ENCODE measurements at places on chromosomes 2 and 18. TPM values are rescaled to one million over a fixed set of nuclear protein-coding genes. Genes with fewer than 3 reads are reported as not detected.
A peak's percentile ranks its signal among the peaks of the same experiment; 100 is the strongest.

DNA sequence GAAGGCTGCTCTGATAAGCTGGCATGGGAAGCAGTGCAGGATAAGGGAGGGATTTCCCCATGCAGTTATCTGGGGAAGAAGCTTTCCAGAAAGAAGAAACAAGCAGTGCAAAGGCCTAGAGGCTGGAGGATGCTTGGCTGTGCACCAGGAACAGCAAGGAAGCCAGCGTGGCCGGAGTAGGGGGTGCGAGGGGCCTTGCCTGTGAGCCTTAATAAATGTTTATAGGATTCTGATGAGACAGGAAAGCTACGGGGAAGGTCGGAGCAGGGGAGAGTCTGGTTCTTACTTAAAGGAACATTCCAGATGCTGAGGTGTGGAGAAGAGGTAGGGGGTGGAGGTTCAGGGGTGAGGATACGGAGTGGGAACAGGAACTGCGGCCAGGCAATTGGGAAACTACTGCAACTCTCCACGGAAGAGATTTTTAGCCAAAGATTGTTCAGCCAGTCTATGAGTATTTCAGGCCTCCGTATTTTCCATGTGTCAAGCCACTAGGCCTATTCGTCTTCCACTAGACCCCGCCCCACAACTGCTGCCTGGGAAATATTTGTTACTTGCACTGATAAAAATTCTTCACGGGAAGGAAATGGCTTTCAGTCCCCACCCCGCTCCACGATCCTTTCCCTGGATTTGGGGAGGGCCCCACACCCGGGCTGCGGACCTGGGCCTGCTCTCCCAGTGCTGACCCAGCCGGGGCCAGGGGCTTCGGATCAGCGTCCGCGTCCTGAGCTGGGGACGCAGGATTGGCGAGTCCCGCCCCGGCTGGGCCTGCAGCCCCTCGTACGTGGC, 516 bp downstream of the EIF2AK2 start:
- peak; percentile 70 for DNase-seq

- no peak for DNase-seq
Observed at GRCh38 chr2:3292416-3292815, 85.2 kb downstream of the EIPR1 start.

- no peak for DNase-seq
Observed at GRCh38 chr2:126785862-126786261, 112.8 kb upstream of the TEX51 start.

- DNase-seq = no peak
Observed at GRCh38 chr2:145750144-145750543, 1230.2 kb upstream of the ZEB2 start.

GRCh38 chr2:64646007-64646880, 7.5 kb downstream of the SERTAD2 start:
- DNase-seq = peak; percentile 77

- DNase-seq = no peak
Observed at GRCh38 chr18:13308369-13308768, 89.8 kb downstream of the LDLRAD4 start.

DNA sequence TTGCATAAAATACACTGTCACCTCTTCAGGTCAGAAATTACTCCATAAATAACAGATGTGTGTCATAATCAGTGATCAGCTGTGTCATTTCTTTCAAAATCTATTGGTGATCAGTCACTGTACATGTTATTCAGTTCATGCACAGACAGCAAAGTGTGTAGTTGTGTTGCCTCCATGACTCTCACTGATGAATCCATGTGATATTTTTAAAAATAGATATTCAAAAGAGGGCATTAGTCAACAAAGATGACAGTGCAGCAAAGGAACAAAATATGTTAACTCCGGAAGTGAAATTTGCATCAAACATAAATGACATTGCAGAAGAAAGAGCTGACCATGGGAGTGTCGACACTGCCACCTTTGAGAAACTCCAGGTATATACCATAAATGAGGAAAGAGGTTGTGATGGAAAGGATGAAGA, 17.1 kb upstream of the MCM6 start:
- no peak for DNase-seq

GRCh38 chr18:33097126-33097525, 324.3 kb upstream of the KLHL14 start:
- DNase-seq = peak; percentile 7

DNA sequence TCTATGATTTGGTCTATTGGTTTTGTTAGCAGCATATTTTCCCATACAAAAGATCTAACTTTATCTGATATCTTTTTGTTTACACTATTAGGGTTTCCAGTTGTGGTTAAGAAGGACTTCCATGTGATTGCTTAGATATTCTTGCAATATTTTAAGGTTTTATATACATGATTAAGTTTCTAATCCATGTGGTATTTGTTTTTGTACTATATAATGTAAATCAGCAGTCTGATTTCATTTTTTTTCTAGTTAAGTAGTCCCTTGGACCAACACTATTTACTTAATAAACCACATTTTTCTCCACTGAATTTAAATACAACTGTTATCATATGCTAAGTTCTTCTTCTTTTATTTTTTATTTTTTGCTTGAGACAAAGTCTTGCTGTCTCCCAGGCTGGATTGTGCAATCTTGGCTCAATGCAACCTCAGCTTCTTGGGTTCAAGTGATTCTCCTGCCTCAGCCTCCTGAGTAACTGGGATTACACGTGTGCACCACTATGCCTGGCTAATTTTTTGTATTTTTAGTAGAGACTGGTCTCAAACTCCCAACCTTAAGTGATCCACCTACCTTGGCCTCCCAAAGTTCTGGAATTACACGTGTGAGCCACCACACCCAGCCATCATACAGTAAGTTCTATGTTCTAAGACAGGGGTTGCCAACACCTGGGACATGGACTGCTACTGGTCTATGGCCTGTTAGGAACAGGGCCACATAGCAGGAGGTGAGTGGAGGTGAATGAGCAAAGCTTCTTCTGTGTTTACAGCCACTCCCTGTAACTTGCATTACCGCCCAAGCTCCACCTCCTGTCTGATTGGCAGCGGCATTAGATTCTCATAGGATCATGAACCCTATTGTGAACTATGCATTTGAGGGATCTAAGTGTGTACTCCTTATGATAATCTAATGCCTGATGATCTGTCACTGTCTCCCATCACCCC, 58.5 kb upstream of the RAB27B start:
- peak; percentile 71 for DNase-seq

DNA sequence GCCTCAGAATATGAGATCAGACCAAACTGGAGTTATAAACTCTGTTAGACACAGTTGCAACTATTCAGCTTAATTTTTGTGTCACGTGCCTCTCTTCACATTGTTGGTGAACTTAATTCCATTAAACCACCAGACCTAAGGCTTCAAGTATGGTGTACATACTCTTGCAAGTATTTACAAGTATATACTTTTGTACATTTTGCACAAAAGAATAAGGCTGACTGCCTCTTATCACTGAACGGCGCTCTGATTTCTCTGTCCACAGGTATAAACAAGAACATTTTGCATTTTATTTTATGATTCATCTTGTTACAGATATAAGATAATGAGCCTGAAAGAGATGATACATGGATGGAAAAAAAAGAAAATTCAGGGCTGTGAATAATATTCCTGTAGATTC, 269.7 kb upstream of the ACVR2A start:
- DNase-seq = no peak

- peak; percentile 70 for DNase-seq
Observed at GRCh38 chr2:203797712-203798111, 69.9 kb upstream of the CTLA4 start.

- DNase-seq = no peak
Observed at GRCh38 chr2:154532763-154533162, 165.7 kb upstream of the KCNJ3 start.

DNA sequence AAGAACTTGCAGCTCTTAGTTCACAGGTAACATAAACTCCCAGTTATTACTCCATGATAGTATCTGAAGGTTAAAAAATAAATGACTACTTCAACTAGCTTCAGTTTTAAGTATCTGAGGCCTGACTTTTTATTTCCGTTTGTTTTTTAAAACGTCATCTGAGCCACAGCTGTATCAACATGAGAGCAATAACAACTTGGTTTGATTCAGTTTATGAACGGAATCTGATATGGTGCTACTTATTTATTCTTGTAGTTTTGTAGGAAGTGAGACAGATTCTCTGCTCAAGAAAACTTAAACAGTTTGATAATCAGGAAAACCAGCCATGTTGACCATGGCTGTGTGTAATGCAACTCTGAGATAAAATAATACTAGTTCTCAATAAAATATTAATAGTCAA, 34.9 kb downstream of the NAB1 start:
- DNase-seq = no peak

DNA sequence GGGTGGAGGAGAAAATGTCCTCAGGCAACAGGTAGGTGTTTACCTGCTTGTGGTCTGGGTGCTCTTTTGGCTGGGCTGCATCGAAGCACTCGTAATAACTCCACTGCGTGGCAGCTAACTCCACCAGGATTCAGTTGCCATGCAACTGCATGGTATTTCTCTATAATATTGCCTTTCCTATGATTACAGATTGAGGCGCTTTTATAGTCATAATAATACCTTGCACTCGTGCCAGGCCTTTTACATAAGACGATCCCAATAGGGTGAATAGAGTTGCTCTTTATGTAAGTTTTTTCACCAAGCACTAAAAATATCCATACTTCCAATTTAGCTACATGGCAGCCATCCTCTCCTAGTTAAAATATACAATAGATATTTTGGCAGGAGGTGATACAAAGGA, 19.7 kb upstream of the NYAP2 start:
- DNase-seq = no peak

GRCh38 chr18:35905436-35905835, 67.0 kb upstream of the RMP24 start:
- no peak for DNase-seq

DNA sequence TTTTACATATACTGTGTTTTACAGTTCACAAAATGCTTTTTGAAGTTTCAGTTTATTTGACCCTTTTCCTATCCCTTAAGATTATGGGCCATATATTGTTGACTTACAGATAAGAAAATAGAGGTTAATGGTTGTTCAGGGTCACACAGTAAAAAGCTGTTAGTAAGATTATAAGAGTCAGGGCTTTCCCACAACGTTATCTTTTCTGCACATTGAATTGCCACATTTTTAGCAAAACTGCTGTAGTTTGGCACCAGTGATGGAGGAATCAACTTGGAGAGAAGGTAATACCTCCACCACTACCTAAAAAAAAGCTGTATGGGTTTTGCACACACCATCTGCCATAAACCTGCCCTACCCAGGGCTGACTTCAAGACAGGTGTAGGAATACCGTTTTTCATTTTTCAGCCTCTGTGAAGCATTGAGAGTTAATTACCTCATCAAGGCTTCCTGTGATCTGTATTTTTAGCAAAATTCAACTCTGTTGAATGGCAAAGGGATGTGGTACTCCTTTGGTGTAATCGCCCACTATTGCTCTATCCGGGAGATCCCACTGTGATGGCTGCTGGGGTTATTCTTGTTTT, 5.0 kb downstream of the SOWAHC start:
- no peak for DNase-seq

GRCh38 chr2:135617501-135618015, 86.3 kb downstream of the R3HDM1 start:
- DNase-seq = peak; percentile 25

- DNase-seq = peak; percentile 76
Observed at GRCh38 chr2:62178741-62179271, 17.1 kb upstream of the B3GNT2 start.

DNA sequence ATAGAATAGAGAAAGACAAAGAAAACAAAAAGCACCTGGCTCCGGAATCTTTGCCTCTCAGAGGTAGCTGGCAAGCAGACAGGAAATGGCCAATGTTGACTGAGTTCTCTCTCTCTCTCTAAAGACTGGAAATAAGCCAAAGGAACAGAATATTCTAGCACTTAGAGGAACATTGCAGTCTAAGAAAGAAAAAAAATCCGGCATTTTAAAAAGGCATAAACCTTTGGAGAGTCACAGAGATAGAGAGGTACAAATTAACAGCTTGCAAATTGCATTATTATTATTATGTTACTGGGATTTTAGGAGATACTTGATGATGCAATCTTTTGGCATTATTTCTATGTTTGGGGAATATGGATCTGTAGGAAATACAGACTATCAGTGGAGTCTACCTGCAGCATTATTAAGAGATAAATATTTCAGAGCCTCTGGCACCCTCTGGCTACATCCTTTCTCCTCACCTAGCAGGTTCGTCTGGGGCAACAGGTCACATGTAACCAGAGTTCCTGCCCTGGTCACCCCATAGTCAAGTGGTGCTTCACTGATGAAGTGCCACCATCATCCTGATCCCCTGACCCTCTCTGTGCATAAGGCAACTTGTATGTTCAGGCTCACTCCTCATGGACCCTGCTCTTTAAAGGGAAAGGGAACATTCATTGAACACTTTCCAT, 318.9 kb upstream of the ACVR2A start:
- peak; percentile 6 for DNase-seq

DNA sequence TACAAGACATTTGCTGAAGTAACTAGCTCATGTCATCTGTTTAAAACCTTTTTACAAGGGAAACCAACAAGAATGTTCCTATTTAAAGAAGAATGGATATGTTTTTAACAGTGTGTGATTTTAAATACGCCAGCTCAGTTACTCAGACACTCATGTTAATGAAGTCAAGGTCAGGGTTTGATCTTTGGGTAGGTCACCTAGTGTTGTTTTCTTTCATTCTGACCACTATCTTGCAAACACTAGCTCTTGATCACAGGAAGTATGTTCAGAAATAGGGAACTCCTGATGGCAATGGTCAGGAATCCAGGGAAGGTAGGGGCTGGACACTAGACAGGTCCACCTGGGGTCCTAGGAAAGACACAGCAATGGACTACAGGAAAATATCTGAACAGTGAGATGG, 116.7 kb downstream of the CPS1 start:
- DNase-seq = no peak

- peak; percentile 47 for DNase-seq
Observed at GRCh38 chr2:200585730-200586643, at the start of gene AOX1. AOX1 (plus strand) TSS chr2:200586014; CDS start chr2:200586109, 95 bp downstream.

DNA sequence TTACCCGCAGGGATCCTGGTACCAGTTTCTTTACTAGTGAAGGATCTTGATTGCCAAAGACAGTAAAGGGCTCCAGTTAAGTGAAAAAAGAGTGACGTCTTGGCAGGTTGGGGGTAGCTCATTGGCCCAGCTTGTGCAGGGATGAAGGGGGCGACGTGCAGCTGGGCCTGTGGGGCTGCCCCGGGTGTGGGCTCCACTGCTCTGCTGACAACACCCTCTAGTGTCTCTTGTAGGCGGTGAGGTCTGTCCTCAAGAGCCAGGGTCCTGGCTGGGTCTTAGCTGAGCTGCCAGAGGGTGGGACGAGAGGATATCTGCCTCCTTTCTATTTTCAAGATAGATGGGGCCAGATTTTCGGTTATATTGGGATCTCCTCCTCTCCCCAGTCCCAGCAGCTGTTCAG, 6.1 kb downstream of the ARHGEF4 start:
- DNase-seq = no peak

- DNase-seq = no peak
Observed at GRCh38 chr18:59029663-59030429, 109.8 kb upstream of the SEC11C start.

Gene IGFBP2
- 26.0 TPM for polyA plus RNA-seq

Gene HOXD11
- not detected for polyA plus RNA-seq

Gene FZD7
- 28.1 TPM for polyA plus RNA-seq

Gene TMBIM1
- 170 TPM for polyA plus RNA-seq

Gene TIGD1
- 2.5 TPM for polyA plus RNA-seq

Gene PROC
- polyA plus RNA-seq = not detected

Gene SLC4A3
- 0.93 TPM for polyA plus RNA-seq

Gene TM4SF20
- 1.3 TPM for polyA plus RNA-seq

Gene NEU4
- not detected for polyA plus RNA-seq

Gene AGXT
- polyA plus RNA-seq = not detected

Gene ABCG5
- polyA plus RNA-seq = not detected

Gene GREB1
- polyA plus RNA-seq = 0.06 TPM

Gene LIMS3
- 0.71 TPM for polyA plus RNA-seq

Gene CROCC2
- 0.12 TPM for polyA plus RNA-seq

Measured in fibroblast of lung (primary cell).